ENCODE measurements at places on chromosomes 3 and 15.

GRCh38 chr3:117181222-117181621 lies 471.6 kb downstream of the TUSC7 start:
- DNase-seq = no peak

- DNase-seq = no peak
Measured at GRCh38 chr15:62186578-62186977, 21.5 kb upstream of the C2CD4B start.

DNA sequence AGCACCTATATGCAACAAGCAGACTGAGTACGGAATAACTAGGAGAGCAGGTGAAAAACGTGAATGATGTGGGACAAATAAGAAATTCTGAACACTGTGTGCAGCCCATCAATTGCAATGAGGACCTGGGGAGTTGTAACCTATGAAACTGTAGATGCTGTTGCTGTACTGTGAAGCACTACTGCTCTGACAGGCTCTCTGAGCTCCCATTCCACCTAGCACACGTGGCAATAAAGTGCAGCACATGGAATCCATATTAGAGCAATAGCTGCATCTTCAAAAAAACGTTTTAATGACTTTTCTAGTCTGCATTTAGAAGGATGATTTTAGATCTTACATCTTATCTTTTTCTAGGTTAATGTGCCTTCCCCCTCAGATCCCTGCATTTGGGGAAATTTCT lies 748.7 kb upstream of the GOLIM4 start:
- DNase-seq = no peak

GRCh38 chr3:66405701-66406091 lies 95.1 kb downstream of the LRIG1 start:
- DNase-seq = peak; percentile 92

- DNase-seq = no peak
Measured at GRCh38 chr15:92079047-92079446, 225.5 kb downstream of the SLCO3A1 start.

GRCh38 chr3:5295191-5295690 lies 107.7 kb downstream of the EDEM1 start:
- no peak for DNase-seq
